ENCODE measurements at places on chromosomes 12 and 14.

DNA sequence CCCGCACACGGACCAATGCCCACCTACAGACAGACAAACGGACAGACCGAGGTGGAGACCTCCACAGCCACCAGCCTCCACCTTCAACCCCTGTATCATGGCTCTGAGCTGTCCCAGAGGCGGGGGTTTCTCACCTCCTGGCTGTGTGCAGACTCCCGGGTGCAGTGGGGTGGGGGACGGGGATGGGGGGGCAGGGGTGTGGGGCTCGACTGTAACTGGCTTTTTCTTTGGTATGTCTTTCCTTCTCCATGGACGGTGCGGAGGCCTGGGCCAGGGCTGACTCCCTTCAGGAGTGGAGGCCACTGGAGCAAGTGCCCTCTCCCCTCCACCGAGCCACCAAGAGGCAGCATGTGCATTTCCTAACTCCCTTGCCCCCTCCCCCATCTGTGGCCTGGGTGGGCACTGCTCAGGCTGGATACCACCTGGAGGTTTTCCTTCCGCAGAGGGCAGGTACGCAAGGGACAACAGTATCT, 122.6 kb downstream of the ESRRB start:
- no peak for DNase-seq

- no peak for DNase-seq
These were observed 32.8 kb downstream of the SIX1 start for GRCh38 chr14:60616461-60616959.

DNA sequence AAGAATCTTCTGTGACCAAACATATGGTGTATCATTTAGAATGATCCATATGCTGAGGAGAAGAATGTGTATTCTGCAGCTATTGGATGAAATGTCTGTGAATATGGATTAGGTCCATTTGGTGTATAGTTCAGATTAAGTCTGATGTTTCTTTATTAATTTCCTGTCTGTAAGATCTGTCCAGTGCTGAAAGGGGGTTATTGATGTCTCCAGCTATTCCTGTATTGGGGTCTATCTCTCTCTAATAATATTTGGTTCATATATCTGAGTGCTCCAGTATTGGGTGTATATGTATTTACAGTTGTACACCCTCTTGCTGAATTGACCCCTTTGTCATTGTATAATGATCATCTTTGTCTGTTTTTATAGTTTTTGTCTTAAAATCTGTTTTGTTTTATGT, 33.5 kb downstream of the SLC38A2 start:
- no peak for DNase-seq

DNA sequence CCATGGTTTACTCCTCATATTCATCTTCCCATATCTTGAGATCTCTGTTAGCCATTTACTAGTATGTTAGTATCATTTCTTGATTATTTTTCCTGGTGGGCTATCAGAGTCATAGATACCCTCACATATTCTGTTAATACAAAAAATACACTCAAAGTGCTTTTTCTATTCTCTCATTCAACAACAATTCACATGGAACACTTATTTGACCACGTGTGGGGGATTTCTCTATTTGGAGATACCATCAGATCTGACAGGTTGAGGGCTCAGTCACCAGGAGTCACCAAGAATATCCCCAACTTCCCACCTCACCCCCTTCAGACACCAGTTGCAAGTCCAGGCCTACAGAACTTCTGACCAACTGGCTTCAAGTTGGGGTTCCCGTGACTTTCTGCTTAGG, 51.9 kb upstream of the A2ML1 start:
- DNase-seq, result no peak

Data from brain microvascular endothelial cell (primary cell).